HT-29 (cell line): ENCODE measurements at places on chromosomes 2 and 18. TPM values are rescaled to one million over a fixed set of nuclear protein-coding genes. Genes with fewer than 3 reads are reported as not detected.

GRCh38 chr2:60819155-60819862, 62.1 kb upstream of the REL start:
- DNase-seq, result no peak

CPLX4 gene
- total RNA-seq, result not detected in 2 replicates

TAF4B gene
- total RNA-seq, result 7.8 and 9.4 TPM in 2 replicates

GRCh38 chr2:189982780-189983394, 79.6 kb downstream of the MSTN start:
- DNase-seq, result peak; percentile 18

DNA sequence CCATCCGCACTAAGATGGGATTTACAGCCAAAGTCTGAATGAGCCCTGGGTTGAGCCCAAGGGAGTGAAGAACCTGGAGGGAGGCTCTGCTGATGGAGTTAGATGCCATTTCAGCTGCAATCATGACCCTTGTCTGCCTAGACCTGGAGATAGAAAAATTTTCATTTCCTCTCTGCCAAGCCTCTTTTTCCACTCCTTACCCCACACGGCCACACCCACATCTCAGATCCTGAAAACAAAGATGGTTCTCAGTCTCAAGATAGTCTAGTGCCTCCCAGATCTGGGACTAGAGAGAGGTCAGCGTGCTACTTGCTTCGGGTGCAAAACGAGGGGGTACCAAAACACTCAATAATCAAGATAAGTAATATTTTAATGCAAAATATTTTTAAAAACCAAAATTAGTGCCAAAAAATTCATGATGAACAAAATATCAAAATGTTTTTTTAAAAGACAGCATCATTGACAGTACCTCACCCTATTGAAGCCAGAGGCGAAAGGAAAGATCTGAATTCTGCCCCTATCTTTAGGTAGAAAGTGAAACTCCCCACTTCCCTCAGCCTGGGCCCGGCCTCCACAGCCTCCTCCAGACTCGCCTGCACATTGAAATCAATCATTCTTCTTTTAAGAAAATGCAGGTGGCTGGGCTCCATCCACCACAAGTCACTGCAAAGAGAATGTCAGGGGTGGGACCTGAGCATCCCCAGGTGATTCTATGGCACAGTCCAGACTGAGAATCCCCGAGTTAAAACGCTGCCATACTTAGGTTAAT, 57.8 kb upstream of the GPR45 start:
- no peak for DNase-seq

- DNase-seq, result no peak
Measured at GRCh38 chr18:44824884-44825283, 144.2 kb downstream of the SETBP1 start.

CFAP210 gene
- not detected in 2 replicates for total RNA-seq

- DNase-seq, result no peak
Measured at GRCh38 chr2:126912201-126912600, 13.5 kb downstream of the TEX51 start.

DNA sequence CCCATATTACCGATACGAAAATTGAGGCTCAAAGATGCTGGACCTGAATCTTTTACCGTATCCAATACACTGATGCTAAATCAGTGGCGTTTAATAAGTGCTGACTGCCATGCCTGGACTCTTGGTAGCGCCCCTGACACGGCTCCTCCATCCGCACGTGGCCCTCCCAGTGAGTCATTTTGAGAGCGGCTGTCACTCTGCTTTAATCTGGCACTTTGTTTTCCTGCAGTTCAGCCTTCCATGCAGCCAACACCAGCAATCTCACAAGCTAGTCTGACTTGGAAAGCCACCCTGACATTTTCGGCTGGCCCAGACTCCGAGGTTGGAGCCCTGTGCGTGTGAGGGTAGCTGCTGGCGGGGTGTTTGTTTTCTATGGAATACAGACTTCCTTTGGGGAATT, 155.1 kb upstream of the LMAN1 start:
- no peak for DNase-seq

MYO3B gene
- total RNA-seq, result not detected in 2 replicates

- DNase-seq, result no peak
Measured at GRCh38 chr2:31197166-31197565, 20.1 kb downstream of the CAPN14 start.

GRCh38 chr2:32923109-32923508, 23.6 kb upstream of the LTBP1 start:
- DNase-seq, result no peak

REG3A gene
- not detected in 2 replicates for total RNA-seq

GRCh38 chr2:212677466-212677865, 138.9 kb upstream of the ERBB4 start:
- DNase-seq, result no peak

DNA sequence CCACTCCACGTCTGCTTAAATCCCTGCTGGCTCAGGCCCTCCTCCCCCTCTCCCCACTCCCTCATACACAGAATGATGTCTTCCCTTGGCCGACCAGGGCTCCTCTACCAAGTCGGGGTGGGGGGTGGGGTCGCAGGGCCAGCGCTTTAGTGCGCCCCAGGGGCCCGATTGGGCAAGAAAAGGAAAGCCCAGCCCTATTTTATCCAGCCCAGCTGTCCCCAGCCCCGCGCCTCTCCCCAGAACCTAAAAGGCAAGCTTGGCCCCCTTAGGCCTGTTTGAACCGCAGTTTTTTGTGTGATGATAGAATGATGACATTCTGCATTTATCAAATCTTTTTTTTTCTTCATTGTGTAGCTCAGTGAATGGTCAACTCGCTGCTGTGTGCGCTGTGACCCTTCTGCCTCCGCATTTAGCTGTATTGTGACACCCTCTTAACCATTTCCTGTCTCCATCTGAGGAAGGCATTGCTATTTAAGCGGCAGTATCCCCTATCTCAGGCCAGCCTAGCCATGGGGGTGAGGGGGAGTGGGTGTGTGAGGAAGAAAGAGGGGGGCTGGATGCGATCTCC, 231.4 kb downstream of the HAUS1 start:
- DNase-seq, result no peak

- DNase-seq, result no peak
Measured at GRCh38 chr18:44837482-44838180, 156.9 kb downstream of the SETBP1 start.

GRCh38 chr18:8705961-8706790, 820 bp downstream of the MTCL1 start:
- peak; percentile 41 for DNase-seq

DNA sequence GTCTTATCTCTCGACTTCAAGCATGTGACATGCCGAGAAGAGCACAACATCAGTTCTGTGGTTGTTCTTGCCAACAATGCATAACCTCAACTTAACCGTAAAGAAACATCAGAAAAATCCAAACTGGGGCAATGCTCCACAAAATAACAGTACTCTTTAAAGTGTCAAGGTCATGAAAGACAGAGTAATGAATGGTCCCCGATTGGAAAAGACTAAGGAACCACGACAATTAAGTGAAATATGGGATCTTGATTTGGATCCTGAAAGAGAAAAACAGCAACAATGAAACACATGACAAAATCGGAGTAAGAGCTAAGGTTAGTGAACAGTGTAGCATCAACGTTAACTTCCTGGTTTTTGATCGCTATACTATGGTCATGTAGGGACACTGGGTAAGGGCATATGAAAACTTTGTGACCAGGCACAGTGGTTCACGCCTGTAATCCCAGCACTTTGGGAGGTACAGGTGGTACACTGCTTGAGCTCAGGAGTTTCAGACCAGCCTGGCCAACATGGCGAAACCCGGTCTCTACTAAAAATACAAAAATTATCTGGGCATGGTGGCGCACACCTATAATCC, 55.2 kb downstream of the UNC50 start:
- DNase-seq, result no peak

- no peak for DNase-seq
Measured at GRCh38 chr2:10041711-10042110, 1.6 kb upstream of the KLF11 start.

OTX1 gene
- total RNA-seq, result 4.6 and 5.6 TPM in 2 replicates

DNA sequence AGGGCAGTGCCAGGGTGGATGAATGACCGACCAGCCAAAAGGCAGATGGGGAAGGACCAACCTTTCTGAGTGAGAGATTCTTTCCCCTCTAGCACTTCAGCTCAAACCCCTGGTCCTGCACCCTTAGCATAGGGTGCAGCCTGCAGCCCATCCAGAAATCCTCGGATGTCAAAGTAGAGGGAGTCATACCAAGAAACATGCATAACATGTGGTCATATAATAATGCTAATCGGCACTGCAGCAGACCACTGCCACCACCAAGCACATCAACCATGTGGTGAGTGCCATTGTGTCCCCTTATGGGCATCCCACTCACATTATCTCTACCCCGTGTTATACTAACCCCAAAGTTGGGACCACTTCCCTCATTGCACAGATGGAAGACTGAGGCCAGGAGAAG, 17.7 kb downstream of the ATOH8 start:
- no peak for DNase-seq

- DNase-seq, result peak; percentile 26
Measured at GRCh38 chr2:17148407-17149145, 369.7 kb downstream of the RAD51AP2 start.

GRCh38 chr2:241876528-241877196, 7.1 kb downstream of the RTP5 start:
- no peak for DNase-seq

DNA sequence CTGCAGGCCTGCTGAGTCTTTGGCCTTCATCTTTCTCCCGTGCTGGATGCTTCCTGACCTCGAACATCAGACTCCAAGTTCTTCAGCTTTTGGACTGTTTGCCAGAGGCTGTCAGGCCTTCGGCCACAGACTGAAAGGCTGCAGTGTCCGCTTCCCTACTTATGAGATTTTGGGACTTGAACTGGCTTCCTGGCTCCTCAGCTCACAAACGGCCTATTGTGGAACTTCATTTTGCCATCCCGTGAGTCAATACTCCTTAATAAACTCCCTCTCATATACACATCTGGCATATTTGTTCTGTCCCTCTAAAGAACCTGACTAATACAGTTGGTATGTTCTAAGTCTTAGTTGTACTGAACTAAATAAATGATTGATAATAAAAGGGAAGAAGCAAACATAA, 702.8 kb upstream of the LINC00305 start:
- DNase-seq, result no peak

SRBD1 gene
- 4.3 and 5.8 TPM in 2 replicates for total RNA-seq

SRD5A2 gene
- total RNA-seq, result not detected in 2 replicates

DNA sequence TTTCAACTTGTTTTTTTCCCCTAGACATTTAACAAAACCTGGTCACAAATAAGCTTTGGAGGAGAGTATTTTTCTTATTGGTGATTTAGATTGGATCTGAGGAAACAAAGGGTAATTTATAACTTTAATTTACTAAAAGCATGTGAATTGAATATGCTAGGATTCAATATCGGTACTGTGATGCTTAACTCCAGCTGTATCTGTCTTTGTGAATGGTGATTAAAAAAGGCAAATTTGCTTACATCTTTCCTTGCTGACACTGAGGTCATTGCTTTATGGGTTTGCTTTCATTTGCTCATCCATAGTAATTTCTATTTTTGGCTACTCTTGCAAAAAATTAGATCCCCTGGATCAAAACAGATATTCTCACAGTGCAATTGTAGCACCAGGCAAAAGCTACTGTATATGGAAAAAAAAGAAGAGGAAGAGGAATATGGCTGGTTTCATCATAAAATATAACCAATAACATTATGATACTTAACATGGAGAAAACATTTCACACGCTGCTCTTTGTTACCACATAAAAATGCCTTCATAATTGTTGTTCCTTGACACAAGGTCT, 832.0 kb upstream of the ZEB2 start:
- no peak for DNase-seq

DNA sequence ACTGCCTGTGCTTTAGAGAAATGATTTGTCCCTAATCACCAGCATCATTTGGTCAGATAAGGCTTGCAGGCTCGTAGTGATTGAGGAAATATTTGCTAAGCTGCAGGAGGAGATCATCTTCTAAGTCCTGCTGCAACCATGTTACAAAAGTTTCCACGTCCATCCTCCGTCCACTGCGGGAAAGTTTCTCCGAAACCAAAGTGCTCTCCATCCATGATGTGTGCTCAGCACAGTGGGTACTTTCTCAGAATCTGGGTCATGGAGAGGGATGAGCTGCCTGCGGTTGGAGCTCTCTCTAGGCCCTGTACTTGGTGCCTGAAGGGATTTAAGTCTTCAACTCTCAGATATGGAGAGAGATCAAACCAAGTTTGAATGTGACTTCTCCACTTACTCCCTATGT, 39.3 kb downstream of the IL1RL2 start:
- no peak for DNase-seq

LAMA1 gene
- not detected in 2 replicates for total RNA-seq

GRCh38 chr18:69725855-69726508, 221.7 kb downstream of the CD226 start:
- DNase-seq, result no peak
